ENCODE measurements at places on chromosomes 11 and 22.

DNA sequence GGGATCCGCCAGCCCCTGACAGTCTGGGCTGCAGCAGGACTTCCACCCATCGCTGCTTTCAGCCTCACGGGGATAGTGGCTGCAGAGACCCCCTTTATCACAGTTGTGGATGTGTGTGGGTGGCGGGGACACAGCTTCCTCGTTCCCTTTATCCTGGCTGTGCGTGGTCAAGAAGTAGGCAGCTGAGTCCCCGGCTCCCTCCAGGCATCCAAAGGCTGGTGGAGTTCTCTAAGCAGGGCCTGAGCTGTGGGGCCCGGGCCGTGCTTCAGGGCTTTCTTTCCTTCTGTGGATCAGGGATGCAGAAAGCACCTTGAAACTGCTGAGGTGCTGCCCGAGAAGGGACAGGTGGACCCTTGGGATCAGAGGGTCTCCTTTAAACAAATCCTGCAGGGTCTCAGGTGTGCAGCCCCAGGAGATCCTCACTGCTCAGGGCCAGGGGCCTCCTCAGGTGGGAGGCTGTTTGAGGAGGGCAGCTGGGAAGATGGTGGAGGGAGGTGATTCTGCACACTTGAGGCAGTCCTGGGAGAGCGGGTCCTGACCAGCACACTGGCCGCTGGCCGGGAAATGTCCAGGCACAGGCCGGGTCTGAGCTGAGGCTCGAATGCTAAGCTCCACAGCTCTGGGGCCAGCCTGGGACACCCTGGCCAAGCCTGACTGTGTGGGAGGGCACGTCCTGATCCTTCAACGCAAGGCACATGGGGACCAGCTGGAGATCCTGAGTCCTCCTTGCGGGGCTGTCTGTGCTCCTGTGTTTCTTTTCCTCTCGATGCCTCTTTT lies 1024.3 kb downstream of the BRD1 start:
- no peak for DNase-seq

DNA sequence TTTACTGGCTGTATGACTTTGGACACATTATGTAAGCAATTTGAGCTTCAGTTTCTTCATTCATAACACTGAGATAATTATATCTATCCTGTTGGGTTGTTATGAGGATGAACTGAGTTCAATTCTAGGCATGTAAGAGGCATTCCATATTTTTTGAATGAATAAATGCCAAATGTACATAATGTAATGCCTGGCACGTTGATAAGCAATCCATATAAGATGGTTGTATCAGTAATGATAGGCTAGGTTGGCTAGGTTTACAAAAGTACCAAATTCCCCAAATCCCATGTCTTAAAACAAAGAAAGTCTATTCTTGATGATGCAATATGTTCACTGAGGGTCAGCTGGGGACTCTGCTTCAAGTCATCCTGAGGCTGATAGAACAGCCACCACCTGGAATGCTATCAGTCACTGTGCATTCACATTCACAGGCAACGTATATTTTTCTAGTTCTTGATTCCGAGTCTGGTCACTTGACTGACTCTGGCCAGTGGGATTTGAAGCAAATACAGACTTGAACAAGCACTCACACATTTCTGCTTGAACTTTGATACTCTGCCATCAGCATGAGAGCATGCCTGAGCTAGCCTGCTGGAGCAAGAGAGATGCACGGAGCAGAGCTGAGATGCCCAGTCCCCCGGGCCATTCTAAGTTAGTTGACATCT lies 104.0 kb upstream of the TIMP3 start:
- DNase-seq = no peak

DNA sequence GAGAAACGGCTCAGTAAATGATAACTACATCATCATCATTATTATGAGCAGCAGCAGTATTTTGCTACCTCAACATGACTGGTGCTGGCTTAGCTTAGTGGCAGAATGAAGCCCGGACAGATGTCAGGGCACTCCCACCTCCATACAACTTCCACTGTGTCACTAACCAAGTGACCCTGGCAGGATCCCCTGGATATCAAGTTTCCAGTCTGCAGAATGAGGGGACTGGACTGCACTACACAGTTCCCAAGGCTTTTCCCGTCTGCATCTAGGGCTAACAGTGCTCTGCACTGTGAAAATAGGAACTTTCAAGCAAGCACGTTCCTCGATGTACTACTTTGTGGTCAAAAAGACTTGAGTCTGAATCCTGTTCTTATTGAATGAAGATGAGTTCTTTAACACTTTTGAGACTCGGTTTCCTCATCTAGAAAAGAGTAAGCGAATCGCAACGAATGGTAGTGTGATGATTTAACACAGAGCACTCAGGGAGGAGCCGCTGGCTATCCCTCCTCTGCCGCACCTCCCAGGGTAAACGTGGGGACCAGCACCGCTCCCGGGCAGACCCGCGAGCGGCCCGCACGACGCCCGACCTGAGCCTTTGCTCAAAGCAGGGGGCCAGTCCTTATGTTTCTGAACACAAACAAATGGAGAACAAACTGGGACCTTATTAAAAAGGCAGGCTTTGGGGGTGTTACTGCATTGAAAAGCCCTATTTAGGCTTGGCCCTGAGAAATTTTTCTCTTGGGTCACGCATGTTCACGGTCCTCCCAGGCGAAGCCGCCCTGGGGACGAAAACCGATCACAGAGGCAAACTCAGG lies 910 bp downstream of the CLTCL1 start:
- DNase-seq = peak; percentile 21

DNA sequence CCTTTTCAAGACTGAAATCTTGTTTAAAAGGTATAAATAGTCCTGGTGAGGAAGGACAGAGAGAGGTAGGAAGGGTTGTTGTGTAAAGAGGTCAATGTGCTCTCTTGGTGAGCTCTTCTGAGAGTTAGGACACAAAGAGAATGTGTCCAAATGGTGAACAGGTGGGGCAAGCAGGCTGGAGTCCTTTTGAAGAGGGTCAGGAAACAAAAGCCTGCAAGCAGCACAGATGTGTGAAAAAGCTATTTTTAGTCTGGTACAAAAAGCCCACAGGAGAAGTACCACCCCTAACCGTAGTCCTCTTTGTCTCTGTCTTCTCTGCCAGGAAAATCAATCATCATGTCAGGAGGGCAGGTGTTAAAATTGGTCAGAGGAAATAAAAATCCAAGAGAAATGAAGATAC lies 54.4 kb upstream of the SYN3 start:
- peak; percentile 90 for DNase-seq

- no peak for DNase-seq
Observed at GRCh38 chr22:43482318-43482625, 70.5 kb downstream of the MPPED1 start.

- DNase-seq = no peak
Observed at GRCh38 chr11:27934830-27935145, 173.2 kb downstream of the KIF18A start.

DNA sequence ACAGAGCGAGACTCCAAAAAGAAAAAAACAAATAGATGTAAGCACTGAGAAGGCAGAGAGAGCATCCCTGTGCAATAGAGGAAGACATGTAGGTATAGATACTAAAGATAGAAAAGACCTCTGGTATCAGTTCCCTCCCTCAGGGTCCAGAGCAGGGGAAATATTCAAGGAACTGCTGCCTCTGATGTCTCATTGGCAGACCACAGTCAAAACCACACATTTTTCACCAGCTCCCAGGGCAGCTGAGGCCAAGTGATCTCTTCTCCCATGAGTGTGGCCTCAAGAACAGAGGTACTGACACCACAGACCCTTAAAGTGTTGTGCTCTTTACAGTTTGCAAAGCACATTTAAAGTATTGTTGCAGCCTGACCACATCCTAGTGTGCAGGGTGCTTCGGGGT lies 288.5 kb downstream of the NTM start:
- no peak for DNase-seq

- DNase-seq = no peak
Observed at GRCh38 chr11:12542186-12542935, 131.9 kb upstream of the TEAD1 start.

GRCh38 chr11:121236115-121237001 lies 56.2 kb upstream of the SC5D start:
- no peak for DNase-seq

DNA sequence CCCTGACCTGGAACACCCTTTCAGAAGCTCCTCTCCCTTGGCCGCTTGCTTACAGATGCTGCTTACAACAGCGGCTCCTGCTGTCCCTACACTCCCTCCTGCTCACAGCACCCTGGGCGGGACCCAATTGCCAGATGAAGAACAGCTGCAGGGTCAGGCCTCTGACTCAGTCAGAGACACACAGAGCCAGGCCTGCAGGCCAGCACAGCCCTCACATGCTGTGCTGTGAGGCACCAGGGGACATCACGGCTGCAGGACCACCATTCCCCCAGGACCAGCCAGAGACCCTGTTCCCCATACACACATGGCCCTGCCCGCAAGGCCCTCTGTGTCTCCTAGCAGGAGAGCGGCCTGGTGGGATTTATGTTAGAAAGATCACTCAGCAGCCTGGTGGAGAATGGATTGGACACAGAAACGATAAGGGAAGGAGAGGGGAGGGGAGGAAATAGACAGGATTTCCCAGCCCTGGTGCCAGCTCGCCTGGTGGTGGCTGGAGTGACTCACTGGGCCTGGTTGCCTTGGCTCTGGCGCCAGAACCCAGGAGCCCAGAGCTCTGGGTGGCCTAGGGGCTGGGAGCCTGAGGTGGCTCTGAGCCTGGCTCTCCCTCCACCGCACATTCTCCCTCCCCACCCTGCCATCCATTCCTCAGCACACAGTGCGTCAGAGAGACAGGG lies 6.7 kb downstream of the CAPN5 start:
- no peak for DNase-seq

GRCh38 chr11:127627629-127628457 lies 627.3 kb upstream of the KIRREL3 start:
- peak; percentile 99 for DNase-seq
